ENCODE measurements at places on chromosomes 1 and 21.

DNA sequence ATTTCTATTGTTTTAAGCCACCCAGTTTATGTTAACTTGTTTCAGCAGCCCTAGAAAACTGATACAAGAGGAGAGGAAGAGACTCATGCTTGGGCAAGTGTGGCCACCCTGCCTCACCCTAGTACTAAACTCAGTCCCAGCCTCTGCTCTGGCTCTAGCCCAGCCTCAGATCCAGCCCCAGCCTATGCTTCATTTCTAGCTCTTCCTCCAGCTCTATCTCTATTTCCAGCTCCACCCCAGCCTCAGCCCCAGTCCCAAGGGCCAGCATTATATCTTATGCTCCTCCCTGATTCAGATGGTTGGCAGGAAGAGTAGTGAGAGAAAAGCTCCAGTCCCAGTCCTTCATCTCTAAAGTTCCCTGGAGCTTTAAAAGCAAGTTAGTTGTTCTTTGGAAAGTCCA, 535.5 kb downstream of the PTPRC start:
- no peak for DNase-seq

GRCh38 chr1:171805395-171806115, 24.1 kb downstream of the METTL13 start:
- no peak for DNase-seq

DNA sequence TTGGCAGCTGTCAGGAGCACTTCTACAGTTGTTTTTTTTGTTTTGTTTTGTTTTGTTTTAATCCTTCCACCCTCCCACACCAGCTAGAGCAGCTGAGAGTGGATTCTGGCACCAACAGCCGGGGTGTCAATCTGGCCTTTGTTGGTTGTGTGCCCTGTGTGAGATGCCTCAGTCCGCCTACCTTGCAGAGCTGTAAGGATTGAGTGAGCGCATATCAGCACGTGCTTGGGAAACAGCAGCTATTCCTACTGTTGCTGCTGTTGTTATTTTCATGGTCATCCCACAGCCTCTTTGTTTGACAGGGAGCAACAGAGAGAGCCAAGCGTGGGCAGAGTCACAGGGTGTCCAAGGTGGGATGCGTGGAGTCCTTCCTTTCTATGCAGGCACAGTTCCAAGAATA, 50.4 kb downstream of the PGBD5 start:
- no peak for DNase-seq

DNA sequence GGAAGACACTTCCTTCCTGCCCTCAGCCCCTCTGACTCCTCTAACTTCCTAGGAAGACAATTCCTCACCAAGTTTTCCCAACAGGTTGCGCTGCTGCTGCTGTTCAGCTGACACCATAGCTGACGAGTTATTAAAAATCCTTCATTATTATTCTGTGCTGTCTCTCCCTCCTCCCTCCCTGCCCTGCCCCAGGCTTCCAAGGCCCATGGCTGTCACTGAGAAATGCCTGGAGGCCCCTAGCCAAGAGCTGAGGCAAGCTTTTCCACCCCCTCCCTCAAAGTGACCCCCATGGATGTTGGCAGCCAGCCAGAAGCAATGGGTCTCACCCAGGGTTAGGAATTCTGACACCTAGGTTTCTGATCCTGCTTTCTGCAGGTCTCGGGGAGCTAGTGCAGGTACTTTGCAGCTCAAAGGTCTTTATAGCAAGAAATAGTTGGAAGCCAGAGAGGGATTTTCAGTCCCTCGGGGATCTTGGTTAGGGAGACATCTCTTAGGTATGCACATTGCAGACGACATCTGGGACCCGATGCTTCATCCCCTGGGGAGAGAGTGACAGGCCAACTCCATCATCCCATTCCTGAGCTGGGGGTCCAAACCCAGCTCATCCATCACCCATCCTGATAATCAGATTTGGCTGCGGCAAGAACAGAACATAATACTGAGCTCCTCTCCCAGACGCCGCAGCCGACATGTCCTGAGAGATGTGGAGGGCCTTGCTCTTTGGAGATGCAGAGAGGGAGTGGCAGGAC, 65.0 kb downstream of the KIRREL1 start:
- no peak for DNase-seq

DNA sequence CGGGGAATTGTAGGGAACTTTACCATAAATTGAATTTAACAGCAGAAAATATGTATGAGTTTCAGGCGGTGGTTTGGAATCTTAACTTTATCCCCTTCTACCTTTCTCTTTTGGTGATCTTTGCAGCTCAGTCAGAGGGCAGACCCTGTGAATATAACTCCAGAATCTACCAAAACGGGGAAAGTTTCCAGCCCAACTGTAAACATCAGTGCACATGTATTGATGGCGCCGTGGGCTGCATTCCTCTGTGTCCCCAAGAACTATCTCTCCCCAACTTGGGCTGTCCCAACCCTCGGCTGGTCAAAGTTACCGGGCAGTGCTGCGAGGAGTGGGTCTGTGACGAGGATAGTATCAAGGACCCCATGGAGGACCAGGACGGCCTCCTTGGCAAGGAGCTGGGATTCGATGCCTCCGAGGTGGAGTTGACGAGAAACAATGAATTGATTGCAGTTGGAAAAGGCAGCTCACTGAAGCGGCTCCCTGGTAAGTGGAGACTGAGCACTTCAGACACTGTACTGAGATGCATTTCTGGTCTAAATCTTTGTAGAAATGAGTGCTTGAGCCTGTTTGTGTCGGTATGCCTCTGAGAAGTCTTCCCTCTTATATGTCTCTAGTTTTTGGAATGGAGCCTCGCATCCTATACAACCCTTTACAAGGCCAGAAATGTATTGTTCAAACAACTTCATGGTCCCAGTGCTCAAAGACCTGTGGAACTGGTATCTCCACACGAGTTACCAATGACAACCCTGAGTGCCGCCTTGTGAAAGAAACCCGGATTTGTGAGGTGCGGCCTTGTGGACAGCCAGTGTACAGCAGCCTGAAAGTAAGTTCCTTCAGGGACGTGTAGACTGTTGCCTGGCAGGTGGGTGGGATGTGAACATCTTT, 1.5 kb downstream of the CCN1 start:
- no peak for DNase-seq

GRCh38 chr1:20733360-20733975, 965 bp upstream of the SH2D5 start:
- no peak for DNase-seq
